ENCODE measurements at places on chromosomes 11 and 22. TPM values are rescaled to one million over a fixed set of nuclear protein-coding genes. Genes with fewer than 3 reads are reported as not detected.
A peak's percentile ranks its signal among the peaks of the same experiment; 100 is the strongest.

OTOG gene
- total RNA-seq: under 0.01 TPM

LRRC75B gene
- 11.1 TPM for total RNA-seq

- H3K27ac ChIP-seq: no peak overlapping the region
- H3K27me3 ChIP-seq: no peaks in the 10 kb centered on the region
- no peaks in the 10 kb centered on the region for H3K4me1 ChIP-seq
- DNase-seq: no peak
Observed at GRCh38 chr22:25449781-25450317, 114.6 kb upstream of the GRK3 start.

- H3K36me3 ChIP-seq: no peaks in the 10 kb centered on the region
- DNase-seq: no peak
- no peak overlapping the region for H3K4me3 ChIP-seq
Observed at GRCh38 chr11:13883042-13883441, 79.5 kb upstream of the SPON1 start.

DNA sequence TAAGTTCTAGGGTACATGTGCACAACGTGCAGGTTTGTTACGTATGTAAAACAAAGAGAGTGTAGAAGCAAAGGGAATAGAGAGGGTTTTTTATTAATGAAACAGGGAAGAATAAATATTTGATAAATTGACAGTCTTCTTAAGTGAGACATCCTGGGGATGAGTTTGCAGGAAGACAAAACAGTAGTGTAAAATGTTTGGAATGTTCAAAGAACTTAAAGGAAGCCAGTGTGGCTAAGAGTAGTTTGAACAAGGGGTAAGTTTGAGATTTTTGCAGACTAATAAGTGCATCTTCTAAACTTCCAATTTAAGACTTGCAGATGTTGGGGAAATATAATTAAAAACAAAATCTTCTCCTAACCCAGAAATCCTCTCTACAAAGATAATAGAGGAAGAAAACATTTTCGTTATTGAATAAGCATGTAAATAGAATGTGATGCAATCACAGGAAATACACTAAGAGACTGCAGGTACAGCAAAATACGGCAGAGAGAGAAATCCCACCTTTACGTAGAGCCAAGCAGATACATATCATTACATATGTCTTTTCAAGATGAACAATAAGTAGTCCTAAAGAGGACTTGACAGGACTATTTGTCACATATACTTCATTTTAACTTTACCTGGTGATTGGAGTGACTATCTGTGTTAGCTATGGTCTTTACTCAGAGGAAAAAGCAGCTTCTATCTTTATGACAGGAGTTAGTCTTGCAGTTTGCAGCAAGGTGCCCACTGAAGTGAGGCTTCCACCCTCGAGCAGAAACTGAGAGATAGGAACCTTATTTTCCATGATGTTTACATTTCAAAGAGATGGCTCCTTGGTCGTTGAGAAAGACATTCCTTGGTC, 402.1 kb downstream of the CNTN5 start:
- no peaks in the 10 kb centered on the region for H3K4me1 ChIP-seq
- H3K27me3 ChIP-seq: no peaks in the 10 kb centered on the region
- no peak for DNase-seq
- no peak overlapping the region for H3K27ac ChIP-seq

DNA sequence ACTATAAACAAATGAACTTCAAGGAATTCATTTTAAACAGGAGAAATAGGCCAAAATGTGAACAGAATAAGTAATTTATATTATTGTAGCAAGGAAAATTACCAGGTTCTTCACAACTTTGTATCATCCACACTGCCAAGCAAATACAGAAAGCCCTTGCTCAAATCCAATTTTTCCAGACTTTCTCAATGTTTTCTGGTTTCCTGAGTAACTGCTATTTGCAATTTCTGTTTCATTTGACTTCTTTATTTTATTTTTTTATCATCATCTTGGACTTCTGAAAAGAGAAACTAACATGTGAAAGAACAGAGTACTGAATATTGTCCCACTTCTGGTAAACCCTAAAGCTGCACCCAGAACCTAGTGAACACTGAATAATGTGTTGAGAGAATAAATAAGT, 61.0 kb downstream of the SLC1A2 start:
- DNase-seq: no peak
- no peak overlapping the region for H3K27ac ChIP-seq
- no peak overlapping the region for H3K4me3 ChIP-seq
- no peaks in the 10 kb centered on the region for H3K36me3 ChIP-seq
- peaks cover 9% of the 10 kb centered on the region for H3K4me1 ChIP-seq

- no peak for DNase-seq
- H3K36me3 ChIP-seq: no peaks in the 10 kb centered on the region
- H3K4me3 ChIP-seq: no peak overlapping the region
Observed at GRCh38 chr11:108198833-108199232, 23.6 kb downstream of the NPAT start.

- peak; percentile 83 for DNase-seq
- peak overlapping the region; percentile 35 for H3K27ac ChIP-seq
- no peaks in the 10 kb centered on the region for H3K36me3 ChIP-seq
Observed at GRCh38 chr11:122215244-122215992, 99.4 kb upstream of the BLID start.

GRCh38 chr22:39276440-39277141, 31.8 kb upstream of the PDGFB start:
- no peaks in the 10 kb centered on the region for H3K27me3 ChIP-seq
- H3K27ac ChIP-seq: no peak overlapping the region
- no peak for DNase-seq
- no peaks in the 10 kb centered on the region for H3K36me3 ChIP-seq
- H3K4me1 ChIP-seq: no peaks in the 10 kb centered on the region

ACR gene
- 0.68 TPM for total RNA-seq

GRCh38 chr11:134139873-134140331, 71.0 kb downstream of the JAM3 start:
- DNase-seq: peak; percentile 90
- H3K4me3 ChIP-seq: no peak overlapping the region
- peaks cover 31% of the 10 kb centered on the region for H3K36me3 ChIP-seq
- H3K27ac ChIP-seq: peak overlapping the region; percentile 82
- no peaks in the 10 kb centered on the region for H3K4me1 ChIP-seq

GGT5 gene
- total RNA-seq: 15.3 TPM

PIWIL4 gene
- 8.1 TPM for total RNA-seq

- peak overlapping the region; percentile 98 for H3K27ac ChIP-seq
- DNase-seq: peak; percentile 97
- peak overlapping the region; percentile 80 for H3K4me3 ChIP-seq
- H3K4me1 ChIP-seq: peaks cover 60% of the 10 kb centered on the region
Observed at GRCh38 chr11:62545437-62546243, 966 bp downstream of the AHNAK start.

DNA sequence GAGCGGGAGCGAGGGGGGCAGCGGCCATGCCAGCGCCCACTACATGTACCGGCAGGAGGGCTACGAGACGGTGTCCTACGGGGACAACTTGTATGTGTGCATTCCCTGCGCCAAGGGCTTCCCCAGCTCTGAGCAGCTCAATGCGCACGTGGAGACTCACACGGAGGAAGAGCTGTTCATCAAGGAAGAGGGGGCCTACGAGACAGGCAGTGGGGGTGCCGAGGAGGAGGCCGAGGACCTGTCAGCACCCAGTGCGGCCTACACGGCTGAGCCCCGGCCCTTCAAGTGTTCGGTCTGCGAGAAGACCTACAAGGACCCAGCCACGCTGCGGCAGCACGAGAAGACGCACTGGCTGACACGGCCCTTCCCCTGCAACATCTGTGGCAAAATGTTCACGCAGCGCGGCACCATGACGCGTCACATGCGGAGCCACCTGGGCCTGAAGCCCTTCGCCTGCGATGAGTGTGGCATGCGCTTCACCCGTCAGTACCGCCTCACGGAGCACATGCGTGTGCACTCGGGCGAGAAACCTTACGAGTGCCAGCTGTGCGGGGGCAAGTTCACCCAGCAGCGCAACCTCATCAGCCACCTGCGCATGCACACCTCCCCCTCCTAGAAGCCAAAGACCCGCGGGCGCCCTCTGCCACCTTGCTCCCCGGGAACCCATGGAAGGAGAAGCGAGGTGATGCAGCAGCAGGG, 20.9 kb upstream of the TMEM191C start:
- peaks cover 20% of the 10 kb centered on the region for H3K36me3 ChIP-seq
- no peak overlapping the region for H3K4me3 ChIP-seq
- no peak overlapping the region for H3K27ac ChIP-seq
- no peaks in the 10 kb centered on the region for H3K27me3 ChIP-seq
- H3K4me1 ChIP-seq: no peaks in the 10 kb centered on the region
- peak; percentile 56 for DNase-seq

DNA sequence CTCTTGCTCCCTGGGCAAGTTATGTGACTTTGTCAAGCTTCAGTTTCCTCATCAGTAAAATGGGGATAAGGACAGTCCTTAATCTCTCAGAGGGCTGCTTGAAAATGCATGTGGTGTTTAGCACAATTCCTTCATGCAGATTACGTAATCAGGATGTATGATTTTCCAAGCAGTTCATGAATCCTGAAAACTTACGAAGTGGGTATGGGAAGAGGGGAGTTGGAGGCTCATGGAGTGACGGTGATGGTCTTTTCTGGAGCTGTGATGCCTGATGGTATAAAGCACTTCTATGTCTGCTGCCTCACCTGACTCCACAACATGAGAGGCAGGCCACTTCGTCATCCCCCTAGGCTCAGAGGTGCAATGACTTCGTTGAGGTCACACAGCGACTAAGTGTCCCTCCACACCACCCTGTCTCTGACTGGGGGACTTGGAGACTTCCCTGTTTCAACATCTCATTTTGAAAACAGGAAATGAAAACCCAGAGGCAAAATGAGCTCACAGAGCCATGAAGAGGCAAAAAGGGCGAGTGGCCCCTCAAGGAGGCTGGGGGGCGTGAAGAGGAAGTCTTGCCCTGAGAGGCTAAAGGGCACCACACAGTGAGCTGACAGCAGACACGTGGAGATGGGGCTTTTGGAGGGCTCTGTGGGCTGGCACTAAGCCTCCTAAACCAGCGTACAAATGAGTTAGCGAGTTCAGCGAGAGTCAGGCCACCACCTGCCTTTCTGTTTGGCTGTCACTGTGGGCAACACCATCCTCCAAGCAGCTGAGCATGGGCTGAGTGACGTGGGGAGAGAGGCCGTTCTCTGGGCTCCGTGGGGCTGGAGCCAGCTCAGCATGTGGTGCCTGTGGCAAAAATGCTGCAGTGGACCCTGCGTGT, 10.1 kb downstream of the MCM5 start:
- H3K27ac ChIP-seq: peak overlapping the region; percentile 11
- H3K27me3 ChIP-seq: no peaks in the 10 kb centered on the region
- no peak for DNase-seq
- H3K4me1 ChIP-seq: no peaks in the 10 kb centered on the region

GRCh38 chr22:35064664-35065063, 1.3 kb upstream of the ISX start:
- H3K27ac ChIP-seq: no peak overlapping the region
- H3K4me3 ChIP-seq: no peak overlapping the region
- H3K4me1 ChIP-seq: no peaks in the 10 kb centered on the region
- DNase-seq: no peak
- H3K27me3 ChIP-seq: no peaks in the 10 kb centered on the region

DNA sequence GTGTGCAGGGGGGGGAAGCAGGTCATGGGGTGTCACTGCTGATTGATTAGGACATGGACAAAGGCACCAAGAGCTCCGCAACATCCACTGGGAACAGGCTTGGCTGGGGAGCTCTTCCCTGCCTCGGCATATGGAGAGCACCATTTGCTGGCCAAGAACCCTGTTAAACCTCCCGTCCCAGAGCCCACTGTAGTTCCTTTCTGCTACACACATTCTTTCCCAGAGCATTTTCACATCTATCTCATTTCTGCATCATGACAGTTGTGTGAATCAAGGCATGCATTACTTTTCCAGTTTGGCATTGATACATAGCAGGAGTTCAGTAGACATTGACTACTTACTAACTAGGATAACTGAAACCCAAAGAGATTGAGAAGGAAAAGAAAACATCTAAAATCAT, 333.4 kb upstream of the B3GAT1 start:
- H3K27me3 ChIP-seq: no peaks in the 10 kb centered on the region
- H3K36me3 ChIP-seq: no peaks in the 10 kb centered on the region
- H3K27ac ChIP-seq: no peak overlapping the region
- DNase-seq: no peak

- no peak overlapping the region for H3K4me3 ChIP-seq
- H3K4me1 ChIP-seq: no peaks in the 10 kb centered on the region
- DNase-seq: no peak
- H3K27me3 ChIP-seq: peaks cover 6% of the 10 kb centered on the region
Observed at GRCh38 chr22:43377896-43378704, 33.7 kb upstream of the MPPED1 start.

GRCh38 chr11:79829891-79830290, 389.1 kb upstream of the TENM4 start:
- DNase-seq: no peak
- H3K27me3 ChIP-seq: no peaks in the 10 kb centered on the region
- no peak overlapping the region for H3K27ac ChIP-seq
- H3K4me1 ChIP-seq: no peaks in the 10 kb centered on the region
- no peak overlapping the region for H3K4me3 ChIP-seq

CRYBB1 gene
- not detected for total RNA-seq

GRCh38 chr11:41660585-41660984, 201.1 kb upstream of the LRRC4C start:
- no peak for DNase-seq
- H3K4me3 ChIP-seq: no peak overlapping the region
- H3K27ac ChIP-seq: no peak overlapping the region
- H3K36me3 ChIP-seq: no peaks in the 10 kb centered on the region
- H3K4me1 ChIP-seq: no peaks in the 10 kb centered on the region
- H3K27me3 ChIP-seq: no peaks in the 10 kb centered on the region

NAT10 gene
- total RNA-seq: 21.3 TPM

OR4A16 gene
- total RNA-seq: not detected

GRCh38 chr11:132862137-132862536, 670.2 kb downstream of the OPCML start:
- no peak for DNase-seq
- H3K4me3 ChIP-seq: no peak overlapping the region
- H3K27ac ChIP-seq: no peak overlapping the region
- H3K4me1 ChIP-seq: no peaks in the 10 kb centered on the region
- no peaks in the 10 kb centered on the region for H3K27me3 ChIP-seq

GRCh38 chr11:133934599-133935550, 21.9 kb downstream of the IGSF9B start:
- peaks cover 5% of the 10 kb centered on the region for H3K36me3 ChIP-seq
- H3K4me3 ChIP-seq: no peak overlapping the region
- no peaks in the 10 kb centered on the region for H3K27me3 ChIP-seq
- H3K27ac ChIP-seq: peak overlapping the region; percentile 57
- DNase-seq: no peak

GRIK4 gene
- not detected for total RNA-seq

- DNase-seq: no peak
- H3K4me3 ChIP-seq: no peak overlapping the region
- no peaks in the 10 kb centered on the region for H3K36me3 ChIP-seq
- H3K4me1 ChIP-seq: peaks cover 29% of the 10 kb centered on the region
- no peak overlapping the region for H3K27ac ChIP-seq
Observed at GRCh38 chr22:22682807-22683667, 38.6 kb downstream of the GGTLC2 start.

CDCA5 gene
- 0.33 TPM for total RNA-seq
